Right ventricle myocardium superior (tissue), 1 donor: ENCODE measurements at places on chromosomes 13 and 19. TPM values are rescaled to one million over a fixed set of nuclear protein-coding genes. Genes with fewer than 3 reads are reported as not detected.

DNA sequence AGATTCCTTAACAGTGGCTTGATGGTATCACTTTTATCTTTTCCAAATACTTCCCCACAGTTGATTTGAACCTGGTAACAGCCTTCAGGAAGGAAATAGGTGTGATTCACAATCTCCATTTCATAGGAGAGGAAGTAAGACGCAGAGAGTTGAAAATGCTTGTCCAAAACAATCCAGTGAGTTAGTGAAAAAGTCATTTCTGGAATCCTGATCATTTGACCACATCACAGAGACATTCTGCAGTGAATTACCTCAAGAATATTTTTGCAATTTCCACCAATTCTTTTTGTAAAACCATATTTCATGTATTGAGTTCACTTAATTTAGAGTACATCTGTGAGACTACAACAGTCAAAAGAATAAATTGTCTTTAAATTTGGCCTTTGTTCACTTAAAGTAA, 292.8 kb downstream of the DCLK1 start:
- DNase-seq = no peak

DNA sequence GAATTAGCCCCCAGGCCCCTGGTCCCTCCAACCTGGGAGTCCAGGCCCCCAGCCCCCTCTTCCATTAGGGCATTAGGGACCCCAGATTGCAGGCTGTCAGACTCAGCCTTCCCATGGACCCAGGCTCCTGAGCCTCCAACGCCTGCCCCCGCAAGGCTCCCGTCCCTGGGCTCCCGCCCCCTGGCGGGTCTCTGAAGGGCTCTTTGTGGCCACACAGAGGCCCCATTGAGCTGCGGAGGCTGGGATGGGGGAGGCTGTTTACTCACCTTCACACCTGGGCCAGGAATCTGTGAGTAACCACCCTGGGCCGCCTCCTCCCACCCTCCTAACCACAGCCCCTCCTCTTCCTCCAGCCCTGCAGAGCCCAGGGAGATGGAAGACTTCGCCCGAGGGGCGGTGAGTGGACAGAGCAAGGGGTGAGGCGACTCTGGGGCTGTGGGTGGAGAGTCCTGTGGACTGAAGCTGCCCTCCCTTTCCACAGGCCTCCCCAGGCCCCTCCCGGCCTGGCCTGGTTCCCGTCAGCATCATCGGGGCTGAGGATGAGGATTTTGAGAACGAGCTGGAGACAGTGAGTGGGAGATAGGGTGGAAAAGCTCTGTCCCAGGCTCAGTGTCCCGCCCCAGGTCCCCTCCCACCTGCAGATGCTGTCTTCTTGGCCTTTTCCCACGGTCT, 4.9 kb downstream of the ARHGEF1 start:
- DNase-seq = no peak

ATP8B3 gene
- 0.46 TPM for total RNA-seq

ADGRL1 gene
- 20.0 TPM for total RNA-seq

DNA sequence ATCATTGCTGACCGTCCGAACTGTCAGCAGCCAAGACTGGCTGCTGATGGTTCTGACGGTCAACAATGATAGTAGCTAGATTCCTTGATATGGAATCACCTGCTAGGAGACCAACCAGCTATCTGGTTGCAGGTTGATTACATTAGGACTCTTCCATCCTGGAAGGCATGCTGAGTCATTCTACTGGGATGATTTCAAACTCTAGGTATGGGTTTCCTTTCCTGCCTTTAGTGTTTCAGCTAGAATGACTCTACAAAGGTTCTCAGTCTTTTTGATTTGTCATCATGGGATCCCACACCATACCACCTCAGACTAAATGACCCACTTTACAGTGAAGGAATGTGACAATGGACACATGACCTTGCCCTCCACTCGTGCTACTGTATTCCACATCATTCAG, 138.1 kb upstream of the KL start:
- DNase-seq = no peak

- DNase-seq = no peak
Measured at GRCh38 chr13:27551562-27551961, 68.8 kb downstream of the LNX2 start.

- DNase-seq = no peak
Measured at GRCh38 chr13:32746474-32746873, 160.2 kb downstream of the PDS5B start.

GRCh38 chr19:4337906-4338440, 654 bp downstream of the STAP2 start:
- DNase-seq = no peak

DNA sequence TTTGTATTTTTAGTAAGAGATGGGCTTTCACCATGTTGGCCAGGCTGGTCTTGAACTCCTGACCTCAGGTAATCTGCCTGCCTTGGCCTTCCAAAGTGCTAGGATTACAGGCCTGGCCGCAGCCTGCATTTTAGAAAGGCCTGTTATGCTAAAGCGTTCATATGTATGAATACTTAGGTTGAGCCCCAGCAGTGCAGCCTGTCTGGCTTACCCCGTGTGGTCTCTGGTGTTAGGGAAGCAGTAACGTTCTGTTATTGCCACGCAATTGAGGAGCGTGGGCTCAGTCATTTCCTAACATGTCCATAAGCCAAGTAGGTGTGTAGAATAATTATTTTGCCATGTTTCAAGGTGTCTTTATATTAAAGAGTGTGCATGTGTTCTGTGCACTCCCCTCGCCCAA, 14.3 kb downstream of the HNRNPM start:
- no peak for DNase-seq

ZNF528 gene
- 10.8 TPM for total RNA-seq

GRCh38 chr19:37370880-37371661, at the start of gene ZNF527:
TSS of gene ZNF527 (plus strand) at chr19:37371099. CDS start at chr19:37374199, 3,100 bp downstream.
- DNase-seq = peak; percentile 99

- no peak for DNase-seq
Measured at GRCh38 chr19:49907745-49908446, 11.2 kb upstream of the IL4I1 start.

- peak; percentile 76 for DNase-seq
Measured at GRCh38 chr19:29714953-29715700, at the start of gene C19orf12. TSS of gene C19orf12 (minus strand) at chr19:29715261. CDS start at chr19:29708413, 6,848 bp downstream.

NXNL1 gene
- total RNA-seq = 0.24 TPM
